ENCODE measurements at places on chromosomes 1 and 21.

DNA sequence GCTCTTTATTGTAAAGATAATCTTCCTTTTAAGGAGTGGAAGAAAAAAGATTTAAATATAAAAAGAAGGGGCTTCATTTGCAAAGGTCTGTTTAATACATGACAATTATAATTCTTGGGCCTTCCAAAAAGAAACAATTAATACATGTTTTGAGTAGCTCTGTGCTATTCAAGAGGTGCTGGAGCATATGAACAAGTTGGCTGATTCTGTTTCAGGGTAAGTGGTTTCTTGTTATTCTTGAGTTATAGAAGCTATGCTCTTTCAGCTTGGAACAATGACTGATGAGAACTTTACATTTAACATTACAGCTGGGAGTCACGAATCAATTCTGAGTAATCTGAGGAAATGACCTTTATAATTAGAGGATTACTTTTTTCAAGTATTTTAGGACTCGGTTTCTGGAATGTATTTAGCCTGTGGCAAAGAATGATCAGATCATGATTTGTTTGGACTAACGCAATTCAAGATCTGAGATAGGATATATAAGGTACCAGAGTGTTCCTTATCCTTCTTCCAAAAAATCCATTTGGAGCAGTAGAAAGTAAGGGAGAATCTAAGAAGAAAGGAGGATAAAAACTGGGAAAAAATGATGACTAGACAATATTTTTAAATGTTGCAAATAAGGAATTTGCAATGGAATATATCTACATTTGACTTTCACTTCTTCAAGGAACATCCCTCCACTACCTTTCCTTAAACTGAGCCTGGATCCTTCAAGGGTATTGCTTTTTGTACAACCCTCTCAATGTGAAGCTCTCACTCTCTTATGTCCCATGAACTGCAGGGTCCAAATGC is 77.1 kb upstream of the KCTD3 start:
- DNase-seq = no peak

DNA sequence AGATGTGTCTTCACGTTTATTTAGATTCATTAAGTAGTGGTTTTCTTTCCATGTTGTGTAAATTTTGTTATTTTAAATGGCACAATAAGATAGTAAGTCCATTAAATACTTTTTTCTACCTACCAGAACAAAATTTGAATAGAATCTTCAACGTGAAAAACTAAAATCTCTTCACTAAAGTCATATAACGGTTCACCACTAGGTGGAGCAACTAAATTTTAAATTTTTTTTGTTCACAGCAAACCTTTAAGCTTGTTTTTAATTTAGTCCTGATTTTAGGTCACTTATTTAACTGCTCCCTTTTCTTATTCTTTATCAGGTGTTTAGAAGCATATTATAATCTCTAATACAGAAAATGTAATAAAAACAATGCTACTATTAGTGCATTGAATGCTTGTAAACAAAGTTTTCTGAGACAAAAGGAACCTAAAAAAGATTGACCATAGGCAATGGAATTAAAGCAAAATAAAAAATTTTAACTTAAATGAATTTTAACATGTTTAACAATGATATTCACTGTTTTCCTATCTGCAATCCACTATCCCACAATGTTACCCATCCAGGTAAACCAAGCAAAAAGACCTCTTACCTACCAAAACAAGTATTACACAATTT is 28.3 kb upstream of the PKN2 start:
- no peak for DNase-seq

DNA sequence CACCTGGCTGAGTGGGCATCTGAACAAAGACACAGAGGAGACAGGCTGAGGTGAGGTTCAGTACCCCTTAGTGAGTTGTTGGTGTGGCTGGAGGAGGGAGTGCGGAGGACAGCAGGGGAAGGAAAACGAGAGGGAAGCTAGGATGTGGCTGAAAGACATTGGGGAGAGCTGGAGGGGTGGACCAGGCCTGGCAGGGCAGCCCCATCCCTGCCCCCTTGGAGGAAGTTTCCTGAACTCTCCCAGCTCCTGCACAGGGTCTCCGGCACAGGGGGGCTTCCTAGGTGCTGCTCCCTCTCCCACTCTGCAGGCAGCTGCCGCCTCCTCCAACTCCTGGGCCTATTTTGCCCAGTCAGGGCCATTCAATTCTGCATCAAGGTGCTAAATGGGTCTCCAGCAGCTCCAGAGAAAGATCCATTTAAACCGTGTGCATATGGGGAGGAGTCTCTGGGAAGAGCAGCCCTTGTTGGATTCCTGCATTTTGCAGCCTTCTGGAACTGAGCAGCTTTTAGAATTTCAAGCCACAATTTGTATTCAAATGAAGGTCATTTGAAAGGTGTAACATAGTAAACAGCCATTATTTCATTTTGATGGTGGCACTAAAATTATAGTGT is 193.9 kb downstream of the CAMTA1 start:
- no peak for DNase-seq

DNA sequence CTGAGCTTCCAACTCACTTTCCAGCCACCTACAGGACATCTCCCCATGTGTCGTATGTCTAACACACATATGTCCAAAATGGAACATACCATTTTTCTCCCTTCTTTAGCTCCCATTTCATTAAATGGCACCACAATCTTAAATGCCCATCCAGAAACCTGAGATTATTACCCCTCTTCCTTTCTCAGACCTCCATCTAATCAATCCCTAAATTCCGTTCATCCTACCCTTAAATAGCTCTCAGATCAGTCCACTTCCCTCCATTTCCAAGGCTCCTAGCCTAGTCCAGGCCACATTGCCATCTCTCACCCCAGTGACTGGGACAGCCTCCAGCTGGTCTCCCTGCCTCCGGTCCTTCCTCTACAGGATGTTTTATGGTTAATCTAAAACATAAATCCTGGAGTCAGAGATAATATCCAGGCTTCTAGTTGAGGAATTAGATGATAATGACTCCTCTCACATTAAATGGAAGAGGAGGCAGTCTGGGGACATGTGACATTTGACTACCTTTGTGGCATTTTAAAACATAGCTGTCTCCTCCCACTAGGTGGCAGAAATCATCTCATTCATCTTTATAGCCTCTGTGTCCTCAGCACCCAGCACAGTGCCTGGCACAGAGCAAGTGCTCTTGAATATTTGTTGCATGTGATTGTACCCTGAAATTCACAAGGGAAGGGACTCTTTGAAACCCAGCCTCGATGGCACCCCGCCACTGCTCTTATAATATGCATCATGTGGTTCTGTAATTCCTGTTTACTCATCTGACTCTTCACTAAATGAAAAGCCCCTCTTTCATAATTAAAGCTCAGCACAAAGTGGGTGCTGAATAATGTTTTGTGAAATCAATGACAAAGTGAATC is 102.3 kb downstream of the TMEM53 start:
- DNase-seq = peak; percentile 19

DNA sequence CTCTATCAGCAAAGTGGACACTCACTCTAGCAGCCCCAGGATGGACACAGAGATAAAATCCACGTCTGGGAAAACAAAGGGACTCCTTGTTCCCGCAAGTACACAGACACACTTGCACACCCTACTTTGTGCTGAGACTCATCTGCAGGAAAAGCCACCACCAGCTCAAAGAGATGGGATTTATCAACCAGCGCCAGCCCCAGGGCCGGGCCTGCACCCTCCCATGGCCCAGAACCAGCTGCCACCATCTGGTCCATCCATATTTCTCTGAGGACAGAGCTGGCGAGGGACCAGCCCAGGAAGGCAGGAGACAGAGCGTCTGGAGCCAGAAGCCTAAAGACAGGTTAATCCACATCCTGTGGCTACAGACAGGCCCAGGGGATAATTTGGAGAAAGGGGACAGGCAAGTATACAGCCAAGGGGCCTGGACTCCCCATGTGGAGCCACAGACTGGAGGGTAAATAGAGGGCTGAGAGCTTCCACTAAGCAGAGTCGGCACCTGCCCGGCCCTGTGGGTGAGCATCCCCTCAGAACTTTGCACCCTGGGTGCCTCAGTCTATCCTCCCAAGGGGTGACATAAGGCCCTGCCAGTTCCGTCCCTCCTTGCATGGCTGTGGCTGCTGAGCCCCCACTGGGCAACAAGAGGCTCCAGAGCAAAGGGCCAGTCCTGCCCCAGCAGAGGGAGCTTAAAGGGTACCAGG is 233.9 kb downstream of the PTPRU start:
- DNase-seq = peak; percentile 90

DNA sequence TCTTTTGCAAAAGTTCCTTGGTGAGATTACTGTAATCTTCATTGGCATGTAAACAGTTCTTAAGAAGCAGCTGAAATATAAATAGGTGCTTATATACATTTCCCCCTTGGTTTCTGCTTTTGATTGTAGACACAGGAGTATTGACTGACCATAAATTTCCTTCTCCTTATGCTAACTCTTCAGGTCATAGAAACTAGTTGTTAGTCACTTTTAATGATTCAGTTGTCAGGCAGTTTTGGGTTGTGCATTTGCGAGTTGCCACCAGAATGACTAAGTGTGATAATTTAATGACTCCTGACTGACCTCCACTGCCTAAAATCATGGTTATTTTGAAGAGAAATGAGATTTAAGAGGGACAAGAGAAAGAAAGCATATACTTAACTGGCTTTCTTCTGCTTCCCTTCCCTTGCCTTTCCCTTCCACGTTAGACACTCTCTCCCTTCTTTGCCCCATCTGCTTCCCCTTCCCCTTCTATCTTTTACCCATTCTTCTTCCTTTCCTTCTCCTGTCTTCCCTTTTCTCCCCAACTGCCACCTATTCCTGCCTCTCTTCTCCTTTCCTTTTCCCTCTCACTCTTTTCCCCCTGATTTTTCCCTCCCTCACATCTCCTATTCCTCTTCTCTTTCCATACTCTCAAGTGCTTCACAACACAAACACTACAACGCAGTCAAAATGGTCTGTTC is 12.3 kb downstream of the ZMPSTE24 start:
- no peak for DNase-seq

GRCh38 chr1:203127666-203128430 is at the start of gene ADORA1:
ADORA1 (plus strand) TSS chr1:203127726; CDS start chr1:203128842, 1,116 bp downstream.
- peak; percentile 90 for DNase-seq

- no peak for DNase-seq
These were observed 23.5 kb upstream of the LRRC47 start for GRCh38 chr1:3819771-3820200.

GRCh38 chr1:204219971-204220616 is 6.3 kb upstream of the GOLT1A start:
- no peak for DNase-seq

DNA sequence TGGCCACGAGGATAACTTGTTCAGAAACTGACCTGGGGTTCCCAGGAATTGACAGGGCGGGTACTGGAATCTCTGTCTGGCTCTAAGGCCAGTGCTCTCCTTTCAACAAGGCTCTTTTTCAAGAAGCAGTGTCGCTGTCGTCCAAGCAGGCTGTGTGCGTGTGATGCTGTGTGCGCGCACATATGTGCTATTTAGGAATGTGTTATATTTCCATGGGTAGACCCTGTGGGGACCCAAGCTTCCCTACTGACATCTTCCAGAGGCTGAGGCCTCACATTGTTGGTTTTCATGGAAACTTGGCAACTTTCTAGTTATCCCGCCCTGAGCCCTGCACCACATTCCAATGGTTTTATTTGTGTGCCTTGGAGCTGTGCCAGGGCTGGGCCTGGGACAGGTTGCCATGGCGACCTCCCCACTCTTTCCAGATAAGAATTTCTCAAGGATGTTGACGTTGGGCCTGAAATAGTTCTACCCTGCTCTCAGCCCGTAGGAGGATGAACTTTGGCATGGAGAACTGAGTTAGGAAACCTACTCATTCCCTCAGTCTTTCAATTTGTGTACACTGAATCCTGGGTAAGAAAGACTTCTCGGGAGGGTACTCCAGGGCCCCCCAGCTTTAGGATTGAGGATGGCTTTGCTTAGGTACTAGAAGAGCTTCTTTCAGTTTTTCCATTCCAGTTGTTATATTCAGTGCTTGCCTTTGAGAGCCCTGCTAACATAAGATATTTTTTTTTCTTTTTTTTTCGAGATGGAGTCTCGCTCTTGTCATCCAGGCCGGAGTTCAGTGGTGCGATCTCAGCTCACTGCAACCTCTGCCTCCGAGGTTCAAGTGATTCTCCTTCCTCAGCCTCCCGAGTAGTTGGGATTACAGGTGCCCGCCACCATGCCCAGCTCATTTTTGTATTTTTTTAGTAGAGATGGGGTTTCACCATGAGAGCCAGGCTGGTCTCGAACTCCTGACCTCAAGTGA is 38.8 kb upstream of the SRSF10 start:
- DNase-seq = no peak

DNA sequence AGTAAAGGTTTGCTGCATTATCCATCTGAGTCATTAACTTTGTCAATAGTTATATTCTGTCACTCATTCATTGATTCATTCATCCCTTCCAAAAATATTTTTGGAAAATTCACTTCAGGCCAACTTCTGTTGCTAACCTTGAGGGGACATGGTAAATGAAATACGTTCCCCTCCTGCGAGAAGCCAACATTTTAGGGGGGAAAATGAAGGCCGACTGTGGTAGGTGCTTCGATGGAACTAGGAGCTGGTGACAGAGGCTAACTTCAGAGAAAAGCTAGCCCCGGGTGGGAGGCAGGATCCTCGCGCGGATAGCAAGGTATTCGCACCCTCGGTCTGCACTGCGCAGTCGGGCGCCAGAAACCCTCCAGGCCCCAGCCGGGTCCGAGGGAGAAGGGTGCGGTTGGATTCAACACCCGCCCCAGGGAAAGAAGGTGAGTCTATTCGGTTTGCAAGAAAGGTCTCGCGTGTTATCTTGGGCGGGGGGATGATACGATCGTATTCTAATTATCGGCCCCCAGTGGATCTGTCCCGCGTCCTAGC is 646 bp upstream of the RRP15 start:
- peak; percentile 58 for DNase-seq

- DNase-seq = no peak
These were observed 24.2 kb upstream of the CR2 start for GRCh38 chr1:207429963-207430362.

DNA sequence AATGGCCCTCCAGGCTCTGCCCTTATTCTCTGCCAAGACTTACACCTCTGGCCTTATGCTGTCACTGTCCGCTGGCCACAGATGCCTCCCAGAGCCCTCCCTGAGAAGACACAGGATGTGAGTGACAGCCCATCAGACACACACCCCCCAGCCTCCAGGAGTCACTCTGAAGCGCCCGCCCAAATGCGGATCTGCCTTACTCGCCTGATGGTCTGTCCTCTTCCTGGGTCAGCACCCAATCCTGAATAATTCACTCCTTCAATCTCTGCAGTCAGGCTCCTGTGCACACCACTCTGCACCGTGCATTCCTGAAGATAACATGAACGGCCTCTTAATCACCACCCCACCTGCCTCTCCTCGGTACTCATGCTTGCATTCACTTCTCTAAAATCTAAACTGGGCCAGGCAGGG is 14.7 kb downstream of the CLSTN1 start:
- peak; percentile 77 for DNase-seq

- no peak for DNase-seq
These were observed 5.2 kb downstream of the AGO1 start for GRCh38 chr1:35888255-35888654.
